Activated CD4-positive, CD25-positive, alpha-beta regulatory T cell treated with anti-CD3 and anti-CD28 coated beads, Interleukin-2, amount 50 U/mL, for 72 hours (primary cell): ENCODE measurements at places on chromosomes 7 and 10.

- no peak for DNase-seq
Measured at GRCh38 chr7:117036053-117036669, 82.9 kb downstream of the ST7 start.

GRCh38 chr7:101258243-101258731 is 13.4 kb upstream of the FIS1 start:
- DNase-seq: no peak

DNA sequence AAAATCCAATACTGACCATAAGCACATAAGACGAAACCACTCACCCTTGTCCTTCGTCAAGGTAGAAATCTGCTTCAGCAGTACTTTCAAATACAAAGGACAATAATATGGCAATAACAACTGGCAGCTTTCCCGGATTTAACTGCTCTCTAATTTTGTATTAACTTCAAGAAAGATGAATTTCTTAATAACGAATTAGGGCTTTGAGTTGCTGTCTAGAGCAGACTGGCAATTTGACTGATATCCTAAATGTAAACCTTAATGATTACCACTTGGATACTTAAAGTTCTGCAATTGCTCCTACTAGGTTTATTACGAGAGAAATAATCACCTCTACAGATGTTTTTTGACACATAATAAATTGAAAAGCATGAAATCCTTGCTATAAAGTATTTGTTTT is 418.7 kb downstream of the MAGI2 start:
- DNase-seq: no peak

DNA sequence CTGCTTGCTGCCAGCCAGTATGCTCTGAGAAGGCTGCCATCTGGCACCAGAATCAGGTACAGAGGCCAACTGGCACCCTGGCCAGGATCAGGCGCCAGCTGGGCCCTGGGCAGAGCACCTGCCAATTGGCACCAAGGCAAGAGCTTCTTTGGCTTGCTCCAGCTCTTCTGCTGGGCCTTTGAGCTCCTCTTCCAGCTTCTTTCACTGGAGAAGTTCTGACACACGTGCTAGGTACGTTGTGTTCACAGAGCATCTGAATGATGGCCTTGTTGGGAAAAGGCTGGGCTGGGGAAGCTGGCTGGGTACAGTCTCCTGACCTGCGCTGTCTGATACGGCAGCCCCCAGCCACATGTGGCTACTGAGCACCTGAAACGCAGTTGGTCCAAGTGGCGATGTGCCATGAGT is 31.7 kb upstream of the OPALIN start:
- DNase-seq: no peak

- no peak for DNase-seq
Measured at GRCh38 chr7:123961771-123962170, 36.7 kb downstream of the SPAM1 start.

- DNase-seq: no peak
Measured at GRCh38 chr10:86964847-86965190, 3.5 kb upstream of the ADIRF start.

DNA sequence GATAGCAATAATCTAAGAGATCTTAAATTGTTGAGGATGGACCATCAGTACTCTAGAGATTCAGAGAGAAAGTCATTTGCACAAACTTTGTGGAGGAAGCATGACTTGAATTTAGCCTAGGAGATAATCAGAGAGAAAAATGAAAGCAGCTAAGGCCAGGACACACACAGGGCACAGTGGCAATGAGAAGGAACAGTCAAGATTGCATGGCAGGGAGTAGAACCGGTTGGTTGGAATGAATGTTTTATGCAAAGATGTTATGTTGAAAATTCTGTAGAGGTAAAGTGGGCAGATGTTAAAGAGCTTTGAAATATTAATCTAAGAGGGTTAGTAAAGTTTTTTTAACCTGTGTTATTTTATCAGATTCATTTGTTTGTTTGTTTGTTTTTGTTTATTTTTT is 521.8 kb downstream of the GATA3 start:
- no peak for DNase-seq

DNA sequence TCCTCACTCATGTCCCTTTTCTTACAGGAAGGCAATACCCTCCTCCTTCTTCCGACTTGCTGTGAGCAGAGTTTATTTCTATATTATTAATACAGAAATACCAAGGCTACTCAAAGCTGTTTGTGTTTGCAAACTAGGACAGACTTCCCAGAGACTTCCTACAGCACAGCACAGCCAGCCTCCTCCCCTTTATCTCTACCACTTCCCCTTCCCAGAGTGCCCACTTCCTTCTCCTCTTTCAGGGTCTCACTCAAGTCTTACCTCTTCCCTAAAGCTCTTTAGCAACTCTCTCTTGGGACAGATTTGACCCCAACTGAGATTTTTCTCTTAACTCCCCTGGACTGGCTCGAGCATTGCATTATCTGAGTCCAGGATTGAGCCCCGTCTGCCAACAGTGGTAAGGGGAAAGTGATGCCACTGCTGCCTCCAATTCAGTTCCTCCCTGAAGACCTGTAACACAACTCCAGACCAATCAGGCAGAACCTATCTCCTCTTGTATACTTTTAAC is 5.5 kb upstream of the LRGUK start:
- no peak for DNase-seq

DNA sequence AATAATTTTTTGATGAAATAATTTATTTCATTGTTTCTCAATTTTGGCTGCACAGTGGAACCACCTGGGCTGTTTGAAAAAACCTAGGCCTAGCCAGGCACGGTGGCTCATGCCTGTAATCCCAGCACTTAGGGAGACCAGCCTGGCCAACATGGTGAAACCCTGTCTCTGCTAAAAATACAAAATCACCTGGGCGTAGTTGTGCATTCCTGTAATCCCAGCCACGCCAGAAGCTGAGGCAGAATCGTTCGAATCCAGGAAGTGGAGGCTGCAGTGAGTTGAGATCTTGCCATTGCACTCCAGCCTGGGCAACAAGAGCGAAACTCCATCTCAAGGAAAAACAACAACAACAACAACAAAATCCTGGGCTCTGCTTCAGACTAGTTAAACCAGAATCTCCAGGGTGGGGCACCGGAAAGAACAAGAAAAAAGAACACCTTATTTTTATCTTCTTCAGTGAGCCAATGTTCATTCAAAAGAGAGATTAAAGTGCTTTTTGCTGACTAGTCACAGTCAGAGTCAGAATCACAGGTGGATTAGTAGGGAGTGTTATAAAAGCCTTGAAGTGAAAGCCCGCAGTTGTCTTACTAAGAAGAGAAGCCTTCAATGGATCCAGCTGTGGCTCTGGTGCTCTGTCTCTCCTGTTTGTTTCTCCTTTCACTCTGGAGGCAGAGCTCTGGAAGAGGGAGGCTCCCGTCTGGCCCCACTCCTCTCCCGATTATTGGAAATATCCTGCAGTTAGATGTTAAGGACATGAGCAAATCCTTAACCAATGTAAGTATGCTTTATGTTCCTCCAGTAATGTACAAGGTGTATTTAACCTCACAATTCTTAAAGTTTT is at the start of gene CYP2C18:
Gene CYP2C18 (plus strand): TSS at position 516 of the 841 bp plus-strand sequence. CDS start 91 bp downstream, at position 607.
- no peak for DNase-seq

- DNase-seq: no peak
Measured at GRCh38 chr7:155316427-155317113, 18.9 kb downstream of the INSIG1 start.

DNA sequence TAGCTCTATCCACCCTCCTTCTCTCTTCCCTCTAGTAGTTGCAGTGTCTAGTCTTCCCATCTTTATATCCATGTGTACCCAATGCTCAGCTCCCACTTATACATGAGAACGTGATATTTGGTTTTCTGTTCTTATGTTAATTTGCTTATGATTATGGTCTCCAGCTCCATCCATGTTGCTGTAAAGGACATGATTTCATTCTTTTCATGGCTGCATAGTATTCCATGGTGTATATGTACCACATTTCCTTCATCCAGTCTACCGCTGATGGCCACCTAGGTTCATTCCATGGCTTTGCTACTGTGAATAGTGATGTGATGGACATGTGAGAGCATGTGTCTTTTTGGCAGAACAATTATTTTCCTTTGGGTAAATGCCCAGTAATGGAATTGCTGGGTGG is 6.5 kb downstream of the PRSS2 start:
- no peak for DNase-seq

- DNase-seq: no peak
Measured at GRCh38 chr10:10661176-10661575, 356.5 kb upstream of the CELF2 start.

- DNase-seq: no peak
Measured at GRCh38 chr7:129780974-129781927, 169.7 kb downstream of the NRF1 start.

- no peak for DNase-seq
Measured at GRCh38 chr10:48400129-48400849, 93.8 kb downstream of the MAPK8 start.

DNA sequence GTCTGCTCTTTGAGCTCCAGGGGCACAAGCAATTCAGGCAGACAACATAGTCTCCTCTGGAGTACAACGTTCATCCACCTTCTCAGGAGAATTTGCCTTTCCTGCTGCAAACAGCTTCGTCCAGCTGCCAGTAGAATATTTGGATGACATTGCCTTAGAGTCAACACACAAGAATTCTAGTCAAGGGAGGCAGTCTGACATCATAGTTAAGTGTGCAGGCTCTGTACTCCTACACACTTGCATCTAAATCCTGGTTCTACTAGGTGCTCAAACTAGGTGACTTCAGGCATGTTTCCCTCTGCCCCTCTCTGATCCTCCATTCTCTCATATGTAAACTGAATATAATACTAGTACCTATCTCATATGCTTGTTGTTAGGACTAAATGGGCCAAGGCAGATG is 314.8 kb downstream of the HPSE2 start:
- DNase-seq: no peak

DNA sequence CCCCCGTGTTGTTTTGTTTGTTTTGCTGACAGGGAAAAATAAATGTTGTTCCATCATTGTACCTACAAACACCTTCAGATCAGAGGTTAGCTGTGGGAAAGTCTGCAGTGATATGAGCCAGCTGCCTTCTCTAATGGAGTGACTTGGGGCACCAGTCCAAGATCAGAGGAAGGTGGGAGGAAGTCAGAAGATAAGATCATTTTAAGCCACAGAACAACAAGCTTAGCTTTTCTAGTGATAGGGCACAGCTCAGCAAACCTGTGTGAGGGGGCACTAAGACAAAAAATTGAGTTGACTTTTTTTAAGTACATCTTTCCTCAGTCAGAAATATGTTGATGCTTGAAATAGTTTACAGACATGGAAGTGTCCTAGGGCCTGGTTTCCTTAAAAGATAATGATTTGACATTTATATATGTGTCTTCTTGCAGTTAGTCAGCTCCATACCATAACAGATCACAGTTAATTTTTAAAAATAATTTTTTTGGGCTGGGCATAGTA is 240.3 kb upstream of the KAT6B start:
- DNase-seq: no peak

DNA sequence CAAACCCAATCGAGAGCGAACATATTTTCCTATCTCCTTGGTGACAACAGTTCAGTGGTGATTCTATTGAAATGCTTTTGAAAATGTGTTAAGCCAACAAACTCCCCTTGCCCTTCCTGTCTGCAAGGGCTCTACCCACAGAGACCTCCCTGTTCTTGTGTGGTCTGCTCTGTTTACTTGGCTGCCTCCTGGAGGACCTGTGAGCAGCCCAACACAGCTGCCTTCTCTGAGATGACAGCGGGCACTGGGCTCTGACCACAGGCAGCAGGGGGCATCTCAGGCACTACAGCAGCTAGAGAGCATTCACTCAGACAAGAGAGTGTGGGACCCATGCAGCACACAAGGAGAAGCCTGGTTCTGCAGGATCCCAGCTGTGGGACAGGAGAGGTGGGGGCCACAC is 416.4 kb downstream of the TCERG1L start:
- DNase-seq: no peak

DNA sequence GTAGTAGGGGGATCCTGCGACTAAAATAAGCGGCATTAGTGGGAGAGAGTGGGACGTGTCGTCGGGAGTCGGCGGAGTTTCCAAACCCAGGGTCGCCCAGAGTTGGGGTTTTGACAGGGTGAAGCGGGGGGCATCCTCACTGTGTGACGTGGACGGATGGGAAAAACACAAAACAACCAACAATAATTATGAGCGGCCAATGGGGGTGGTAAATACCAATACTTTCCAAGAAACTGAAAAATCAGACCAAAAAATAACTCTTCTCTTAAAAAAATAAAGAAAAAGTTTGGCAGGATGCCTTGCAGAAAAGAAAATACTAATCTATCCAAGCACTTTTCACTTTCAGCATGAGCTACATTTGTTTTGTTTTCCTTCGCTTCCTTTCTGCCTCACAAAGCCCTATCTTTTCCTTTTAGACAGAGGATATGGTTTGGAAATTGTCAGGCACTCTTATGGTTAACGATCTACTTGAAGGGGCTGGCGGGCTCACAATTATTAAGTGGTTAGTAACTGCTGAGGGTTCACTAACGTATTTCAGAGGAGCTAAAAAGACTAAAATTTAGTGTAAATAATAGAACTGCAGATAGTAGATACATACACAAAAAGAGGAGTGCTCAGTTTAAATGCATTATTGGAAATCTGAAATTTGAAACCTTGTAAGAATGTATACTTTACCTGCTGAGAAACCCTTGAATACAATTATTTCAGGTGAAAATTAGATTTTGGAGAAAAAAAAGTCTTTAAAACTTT is 802 bp upstream of the CDK6 start:
- no peak for DNase-seq

GRCh38 chr7:39683216-39683845 is 60.0 kb downstream of the RALA start:
- DNase-seq: no peak

GRCh38 chr7:130227883-130228575 is 20.4 kb downstream of the SSMEM1 start:
- DNase-seq: no peak

- DNase-seq: peak; percentile 23
Measured at GRCh38 chr10:46514431-46514861, 42.0 kb downstream of the GPRIN2 start.

DNA sequence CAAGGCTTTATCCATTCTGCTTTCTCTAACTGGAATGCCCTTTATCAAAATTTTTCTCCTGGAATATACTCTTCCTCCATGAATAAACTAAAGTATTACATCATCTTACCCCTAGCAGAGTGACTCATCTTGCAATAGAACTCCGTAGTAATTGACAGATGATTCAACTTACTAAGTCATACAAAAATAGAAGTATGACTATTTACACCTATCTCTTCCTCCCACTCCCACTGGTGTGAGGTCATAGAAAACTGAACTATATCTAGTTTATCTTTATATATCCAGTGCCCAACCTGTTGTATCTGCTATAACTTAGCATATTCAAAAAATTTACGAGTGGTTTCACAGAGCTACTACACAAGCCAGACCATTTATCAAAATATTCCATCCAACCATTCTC is 26.1 kb downstream of the ABCB1 start:
- no peak for DNase-seq

DNA sequence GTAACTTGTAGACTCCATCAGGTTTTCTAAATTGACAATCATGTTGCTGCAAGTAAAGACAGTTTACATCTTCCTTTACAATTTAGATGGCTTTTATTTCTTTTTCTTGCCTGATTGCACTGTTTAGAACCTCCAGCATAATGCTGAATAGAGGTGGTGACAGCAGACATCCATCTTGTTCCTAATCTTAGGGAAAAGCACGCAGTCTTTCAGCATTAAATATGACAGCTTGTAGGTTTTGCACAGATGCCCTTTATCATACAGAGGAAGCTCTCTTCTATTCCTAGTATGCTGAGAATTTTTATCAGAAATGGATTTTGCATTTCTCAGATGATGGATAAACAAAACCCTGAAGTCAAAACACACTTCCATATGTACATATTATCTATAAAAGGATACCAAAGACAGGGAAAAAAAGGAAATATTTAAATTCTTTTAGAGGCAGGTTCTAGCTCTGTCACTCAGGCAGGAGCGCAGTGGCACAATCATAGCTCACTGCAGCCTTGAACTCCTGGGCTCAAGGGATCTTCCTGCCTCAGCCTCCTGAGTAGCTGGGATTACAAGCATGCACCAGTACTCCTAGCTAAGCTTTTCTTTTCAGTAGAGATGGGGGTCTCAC is 69.1 kb upstream of the KCNIP2 start:
- no peak for DNase-seq
